Activated CD8-positive, alpha-beta T cell treated with anti-CD3 and anti-CD28 coated beads for 36 hours (primary cell): ENCODE measurements at places on chromosomes 13 and 19. TPM values are rescaled to one million over a fixed set of nuclear protein-coding genes. Genes with fewer than 3 reads are reported as not detected.

Gene CNOT3
- 50.7 TPM for total RNA-seq

Gene ELAVL1
- 161 TPM for total RNA-seq

Gene ATXN8OS
- not detected for total RNA-seq

Gene SPART
- 16.0 TPM for total RNA-seq

Gene VSTM2B
- total RNA-seq = not detected

Gene RDH8
- total RNA-seq = not detected

Gene C5AR2
- 0.18 TPM for total RNA-seq

Gene ATP4B
- total RNA-seq = not detected

Gene ZNF829
- total RNA-seq = 4.9 TPM

DNA sequence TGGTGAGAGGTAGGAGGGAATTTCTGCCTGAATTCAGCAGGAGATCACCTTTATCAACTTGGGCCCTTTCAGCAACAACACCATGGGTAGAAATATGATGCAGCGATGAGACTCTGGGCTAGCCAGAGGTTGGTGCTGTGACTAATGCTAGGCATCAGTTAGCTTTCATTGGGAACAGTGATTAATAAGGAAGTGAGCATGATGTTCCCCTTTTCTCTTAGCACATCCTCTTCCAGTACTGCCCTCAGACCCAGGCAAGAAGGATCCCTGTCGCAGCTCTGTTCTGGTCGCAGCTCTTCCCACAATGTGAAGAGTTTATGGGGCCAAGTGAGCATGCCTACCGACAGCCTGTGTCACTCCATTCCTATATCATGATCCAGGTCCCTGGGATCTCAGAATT lies 100.5 kb downstream of the FLT1 start:
- DNase-seq = no peak
- no peaks in the 10 kb centered on the region for H3K4me1 ChIP-seq
- no peaks in the 10 kb centered on the region for H3K27me3 ChIP-seq
- no peak overlapping the region for H3K4me3 ChIP-seq
- no peaks in the 10 kb centered on the region for H3K36me3 ChIP-seq

DNA sequence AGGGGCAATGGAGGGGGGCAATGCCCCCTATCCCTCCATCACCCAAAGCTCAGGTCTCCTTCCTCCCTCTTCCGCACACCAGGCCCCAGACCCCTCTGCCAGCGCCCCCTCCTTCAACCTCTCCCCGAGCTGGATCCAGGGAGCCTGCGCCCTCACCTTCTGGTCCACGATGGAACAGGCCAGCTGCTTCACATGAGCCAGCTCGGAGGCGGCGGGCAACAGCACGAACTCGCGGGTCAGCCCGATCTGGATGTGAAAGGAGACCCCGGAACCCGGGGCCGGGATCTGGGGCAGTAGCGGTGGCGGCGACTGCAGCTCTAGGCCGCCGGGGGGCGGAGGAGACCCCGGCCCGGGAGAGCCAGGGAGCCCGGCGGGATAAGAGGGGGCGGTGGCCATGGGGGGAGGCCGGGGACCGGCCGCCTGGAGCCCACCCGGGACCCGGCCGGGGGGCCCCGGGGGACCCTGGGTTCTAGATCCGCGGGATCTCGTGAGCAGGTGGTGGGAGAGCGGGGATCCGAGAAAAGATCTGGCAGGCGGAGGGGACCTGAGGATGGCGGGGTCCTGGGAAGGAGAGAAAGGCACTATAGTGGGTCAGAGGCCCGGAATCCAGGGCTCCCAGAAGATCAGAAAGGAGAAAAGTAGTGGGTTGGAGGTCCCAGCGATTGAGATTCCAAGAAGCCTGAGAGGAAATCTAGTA lies 791 bp downstream of the PRKD2 start:
- no peaks in the 10 kb centered on the region for H3K27me3 ChIP-seq

DNA sequence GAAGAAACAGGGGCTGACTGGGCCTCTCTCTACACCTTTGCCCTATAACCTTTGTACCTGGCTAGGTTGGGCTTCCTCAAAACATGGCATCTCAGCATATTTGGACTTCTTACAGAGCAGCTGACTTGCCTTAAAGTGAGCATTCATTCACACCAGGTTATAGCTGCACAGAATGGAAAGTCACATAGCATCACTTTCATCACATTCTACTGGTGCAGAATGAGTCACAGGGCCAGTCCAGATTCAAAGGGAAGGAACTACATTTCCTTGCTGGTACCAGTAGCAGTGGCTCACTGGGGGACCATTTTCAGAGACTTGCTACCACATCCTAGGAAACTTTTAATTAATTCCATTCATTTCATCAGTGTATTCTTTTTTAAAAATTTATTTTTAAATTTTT lies 20.3 kb upstream of the TPTE2 start:
- peaks cover 4% of the 10 kb centered on the region for H3K4me1 ChIP-seq
- DNase-seq = no peak
- H3K27me3 ChIP-seq = peaks cover 2% of the 10 kb centered on the region
- no peak overlapping the region for H3K27ac ChIP-seq

DNA sequence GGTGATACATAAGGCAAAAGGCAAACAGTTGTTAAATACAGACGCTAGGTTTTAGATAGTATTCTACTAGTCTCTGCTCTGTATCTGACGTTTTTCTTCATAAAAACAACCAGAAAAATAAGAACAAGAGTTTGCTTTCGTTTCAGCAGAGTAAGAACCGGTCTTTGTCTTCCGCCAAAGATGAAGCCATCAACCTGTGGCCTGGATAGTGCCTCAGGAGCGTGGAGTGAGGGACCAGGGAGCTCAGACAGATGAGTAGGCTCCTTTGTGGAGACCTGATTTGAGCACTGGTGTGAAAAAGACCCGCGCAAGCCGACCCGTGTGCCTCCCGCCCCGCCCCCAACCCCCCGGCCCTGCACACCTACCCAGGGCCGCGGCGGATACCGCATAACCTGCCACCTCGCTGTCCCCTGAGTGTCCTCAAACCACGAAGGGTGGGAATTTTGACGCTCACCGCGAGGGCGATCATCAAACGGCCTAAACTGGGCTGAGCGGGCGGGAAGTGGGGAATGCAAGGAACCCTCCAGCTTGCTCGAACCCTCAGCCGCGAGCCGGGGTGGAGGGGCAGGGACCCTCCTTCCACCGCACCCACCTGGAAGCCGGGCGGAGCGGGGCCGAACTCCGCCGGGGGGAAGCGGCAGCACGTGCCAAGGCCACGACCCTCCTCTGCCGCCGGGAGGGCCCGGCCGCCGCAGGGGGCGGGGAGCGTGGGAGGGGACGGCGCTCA lies 866 bp upstream of the LMO7 start:
- H3K27ac ChIP-seq = no peak overlapping the region
- no peaks in the 10 kb centered on the region for H3K36me3 ChIP-seq
- H3K4me1 ChIP-seq = peaks cover 8% of the 10 kb centered on the region
- peaks cover 14% of the 10 kb centered on the region for H3K27me3 ChIP-seq

- H3K36me3 ChIP-seq = peaks cover 1% of the 10 kb centered on the region
- H3K27ac ChIP-seq = no peak overlapping the region
- DNase-seq = peak; percentile 47
These were observed 95.2 kb upstream of the CLDN10 start for GRCh38 chr13:95457294-95457693.

GRCh38 chr13:114111577-114111976 lies 20.8 kb downstream of the RASA3 start:
- peaks cover 23% of the 10 kb centered on the region for H3K36me3 ChIP-seq
- peak overlapping the region; percentile 82 for H3K27ac ChIP-seq
- H3K4me1 ChIP-seq = peaks cover 78% of the 10 kb centered on the region
- peak; percentile 56 for DNase-seq
- H3K4me3 ChIP-seq = peak overlapping the region; percentile 18

GRCh38 chr13:30065181-30065580 lies 214.8 kb upstream of the UBL3 start:
- DNase-seq = no peak
- no peak overlapping the region for H3K27ac ChIP-seq
- no peaks in the 10 kb centered on the region for H3K27me3 ChIP-seq

DNA sequence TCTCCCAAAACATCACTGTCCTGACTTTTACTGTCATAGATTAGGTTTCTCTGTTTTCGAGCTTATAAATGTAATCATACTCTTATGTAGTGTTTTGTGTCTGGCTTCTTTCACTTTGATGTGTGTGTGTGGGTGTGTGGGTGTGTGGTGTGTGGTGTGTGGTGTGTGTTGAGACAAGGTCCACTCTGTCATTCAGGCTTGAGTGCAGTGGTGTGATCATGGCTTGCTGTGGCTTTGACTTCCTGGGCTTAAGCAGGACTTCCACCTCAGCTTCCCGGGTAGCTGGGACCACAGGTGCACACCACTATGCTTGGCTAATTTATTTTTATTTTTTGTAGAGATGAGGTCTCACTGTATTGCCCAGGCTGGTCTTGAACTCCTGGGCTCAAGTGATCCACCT lies 59.6 kb downstream of the PDS5B start:
- DNase-seq = peak; percentile 71
- no peaks in the 10 kb centered on the region for H3K27me3 ChIP-seq
- H3K27ac ChIP-seq = peak overlapping the region; percentile 32
- H3K4me3 ChIP-seq = no peak overlapping the region
- no peaks in the 10 kb centered on the region for H3K36me3 ChIP-seq

DNA sequence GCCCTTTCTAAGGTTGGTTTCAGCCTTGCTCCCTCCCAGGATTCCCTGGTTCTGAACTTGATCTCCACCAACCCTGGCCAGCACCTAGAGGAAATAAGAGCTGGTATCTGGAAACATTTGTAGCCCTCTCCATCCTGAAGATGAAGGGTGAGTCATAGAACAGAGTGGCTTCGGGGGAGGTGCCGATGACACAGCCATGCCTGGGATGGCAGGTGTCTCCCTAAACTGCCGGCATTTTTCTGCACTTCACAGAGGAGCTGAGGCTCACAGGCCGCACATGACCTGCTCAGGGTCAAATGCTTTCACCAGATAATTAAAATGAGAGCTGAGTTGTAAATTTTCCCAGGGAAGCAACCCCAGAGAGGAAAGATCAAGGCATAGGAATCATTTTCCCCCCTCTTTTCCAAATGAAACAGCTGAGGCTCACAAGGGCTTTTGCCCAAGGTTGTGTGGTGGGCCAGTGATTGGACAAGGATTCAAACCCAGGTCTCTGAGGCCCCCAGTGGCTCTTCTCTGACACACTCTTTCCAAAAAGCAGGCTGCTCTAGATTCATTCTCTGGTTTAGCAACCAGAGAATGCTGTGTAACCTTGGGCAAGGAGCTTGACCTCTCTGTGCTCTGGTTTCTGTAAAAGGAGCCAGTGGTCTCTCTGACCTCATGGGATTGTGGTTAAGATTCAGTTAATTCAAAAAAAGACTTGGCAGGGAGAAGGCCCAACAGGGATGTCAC lies 1.2 kb upstream of the SLC25A42 start:
- DNase-seq = peak; percentile 52
- H3K27me3 ChIP-seq = no peaks in the 10 kb centered on the region
- peak overlapping the region; percentile 87 for H3K27ac ChIP-seq
- peaks cover 6% of the 10 kb centered on the region for H3K36me3 ChIP-seq
- H3K4me1 ChIP-seq = peaks cover 27% of the 10 kb centered on the region
- peak overlapping the region; percentile 86 for H3K4me3 ChIP-seq
